ACHN (cell line): ENCODE measurements at places on chromosomes 6 and 20.

- DNase-seq = no peak
Observed at GRCh38 chr6:126553854-126554253, 213.9 kb downstream of the CENPW start.

- DNase-seq = no peak
Observed at GRCh38 chr6:17107863-17108262, 6.0 kb downstream of the STMND1 start.

DNA sequence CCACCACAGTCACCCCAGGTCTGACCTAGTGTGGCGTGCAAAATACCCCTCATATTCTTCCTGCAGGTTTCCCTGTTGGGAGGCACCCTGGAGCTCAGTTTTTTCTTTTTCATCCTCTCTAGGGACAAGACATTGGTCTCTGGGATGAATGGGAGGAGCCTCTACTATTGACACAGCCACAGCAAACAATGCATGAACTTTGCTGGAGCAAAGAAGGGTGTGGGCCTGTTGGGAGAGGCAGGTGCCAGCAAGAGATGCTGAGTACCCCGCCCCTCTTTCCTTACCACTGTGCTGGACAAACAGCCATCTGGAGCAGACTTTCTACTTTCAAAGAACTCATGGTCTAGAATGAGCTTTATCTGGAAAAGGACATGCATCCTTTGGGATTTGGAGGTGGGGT is 10.1 kb downstream of the TGM3 start:
- no peak for DNase-seq

DNA sequence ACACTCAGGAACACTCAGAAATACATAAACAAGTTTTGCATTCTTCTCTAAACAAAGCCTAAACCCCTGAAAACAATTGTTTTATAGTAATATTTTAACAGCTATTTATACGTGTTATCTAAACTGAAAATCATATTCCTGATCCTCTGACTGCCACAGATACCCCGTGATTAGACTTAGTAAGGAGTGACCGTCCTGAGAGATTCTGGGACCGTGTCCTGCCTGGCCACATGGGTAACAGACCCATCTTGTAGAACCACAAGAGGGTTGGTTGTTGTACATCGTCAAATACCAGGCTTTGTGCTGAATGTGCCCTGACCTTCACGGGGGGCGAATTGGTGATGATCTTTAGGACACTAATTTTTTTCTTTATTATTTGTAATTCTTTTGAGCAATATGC is 214.4 kb downstream of the TMEM242 start:
- DNase-seq = no peak

DNA sequence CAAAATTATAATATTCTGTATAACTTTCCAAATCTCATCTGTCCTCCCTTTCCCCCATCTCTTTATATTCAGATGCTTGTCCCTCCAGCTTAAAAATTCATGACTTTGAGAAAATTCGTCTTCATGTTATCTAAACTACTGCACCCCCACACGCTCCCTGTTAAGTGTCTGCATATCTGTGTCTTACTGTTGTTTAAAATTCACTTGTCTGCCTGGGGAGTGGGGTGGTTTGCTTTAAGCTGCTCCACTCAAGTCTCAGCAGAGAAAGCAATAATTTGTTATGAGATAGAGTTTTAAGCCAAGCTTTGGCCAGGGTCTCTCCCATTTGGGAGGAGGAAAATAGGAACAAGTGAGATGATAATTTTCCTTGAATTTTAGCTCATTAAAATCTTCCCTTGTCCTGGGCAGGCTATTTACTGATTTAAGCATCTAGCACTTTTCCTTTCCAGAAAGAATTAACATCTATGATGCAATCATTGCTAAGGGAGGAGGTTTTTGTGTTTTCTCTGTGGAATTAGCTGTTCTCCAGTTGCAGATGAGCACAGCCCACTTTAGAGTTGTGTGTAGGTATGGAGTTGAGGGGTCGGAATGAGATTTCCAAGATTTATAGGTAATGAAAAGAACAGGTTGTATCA is 36.8 kb downstream of the MTHFD1L start:
- DNase-seq = no peak
